ENCODE measurements at places on chromosomes 3 and 15.

GRCh38 chr3:27628026-27628750, 93.9 kb downstream of the EOMES start:
- no peak for DNase-seq

DNA sequence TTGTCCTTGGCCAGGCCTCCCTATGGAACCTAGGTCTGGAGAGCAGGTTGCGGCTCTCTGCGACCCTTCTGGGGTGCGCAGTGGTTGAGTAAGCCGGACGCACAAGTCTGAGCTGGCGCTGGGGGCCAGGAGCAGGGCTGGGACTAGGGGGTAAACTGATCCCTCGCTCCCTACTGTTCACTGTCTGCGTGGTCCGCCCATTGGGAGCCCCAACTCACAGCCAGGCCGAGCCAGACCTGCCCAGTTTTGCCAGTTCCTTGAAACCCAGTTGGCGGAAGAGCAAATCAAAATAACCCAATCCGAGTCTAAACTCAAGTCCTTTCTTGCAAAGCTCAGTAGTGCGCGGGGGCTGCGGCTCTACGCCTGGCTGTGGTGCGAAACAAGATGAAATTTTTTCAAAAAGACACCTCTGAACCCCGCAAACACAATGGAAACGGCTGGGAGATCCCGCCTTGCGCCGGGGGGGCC, 17.5 kb downstream of the RGMA start:
- DNase-seq: no peak

- no peak for DNase-seq
Observed at GRCh38 chr3:27681249-27681748, 40.8 kb downstream of the EOMES start.

- no peak for DNase-seq
Observed at GRCh38 chr15:47294765-47295259, 422.5 kb upstream of the SEMA6D start.

DNA sequence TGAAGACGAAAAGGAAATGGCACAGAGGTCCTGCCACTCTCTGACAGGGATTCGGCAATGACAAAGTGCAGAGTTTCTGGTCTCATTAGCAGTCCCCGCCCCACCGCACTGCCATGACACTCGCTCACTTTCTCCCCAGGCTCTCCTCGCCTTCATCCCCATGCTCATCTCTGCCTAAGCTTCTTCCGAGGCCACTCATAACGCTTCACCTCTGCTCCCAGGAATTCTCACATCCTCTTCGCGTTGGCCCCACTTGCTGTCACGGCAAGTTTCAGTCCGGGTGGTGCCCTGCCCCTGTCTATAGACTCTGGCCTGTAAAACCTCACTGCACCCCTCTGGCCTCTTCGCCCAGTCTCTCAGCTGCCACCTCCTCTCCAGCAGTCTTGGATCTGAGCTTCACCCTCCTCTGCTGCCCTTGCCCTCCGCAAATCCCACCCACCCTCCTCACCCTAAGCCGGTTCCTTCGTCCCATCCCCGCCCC, 654 bp downstream of the RUBCN start:
- DNase-seq: peak; percentile 8

GRCh38 chr15:78216276-78217104, 17.9 kb downstream of the ACSBG1 start:
- DNase-seq: no peak

- DNase-seq: no peak
Observed at GRCh38 chr3:144875211-144875610, 903.6 kb downstream of the DIPK2A start.

DNA sequence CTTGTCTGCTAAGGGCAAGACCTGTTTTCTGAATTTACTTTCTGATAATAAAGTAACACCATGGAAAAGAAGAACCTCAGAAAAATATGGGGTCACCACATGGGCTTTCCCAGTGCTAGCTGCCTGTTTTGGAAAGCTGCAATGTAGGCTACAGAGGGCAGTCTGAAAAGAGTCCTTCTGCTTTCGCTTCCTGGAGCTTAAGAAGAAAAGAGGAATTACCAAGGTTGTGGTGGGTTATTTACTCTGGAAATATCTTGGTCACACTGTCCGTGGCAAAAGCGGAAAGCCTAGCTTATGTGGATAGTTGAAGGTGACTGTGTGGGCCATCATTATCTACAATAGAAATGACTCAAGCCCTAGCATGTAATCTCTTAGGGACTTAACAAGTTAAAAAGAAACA, 31.7 kb upstream of the IP6K2 start:
- no peak for DNase-seq

GRCh38 chr3:56042326-56042951, 425.8 kb downstream of the ERC2 start:
- no peak for DNase-seq

GRCh38 chr3:57048052-57048671, 12.3 kb upstream of the SPATA12 start:
- no peak for DNase-seq

DNA sequence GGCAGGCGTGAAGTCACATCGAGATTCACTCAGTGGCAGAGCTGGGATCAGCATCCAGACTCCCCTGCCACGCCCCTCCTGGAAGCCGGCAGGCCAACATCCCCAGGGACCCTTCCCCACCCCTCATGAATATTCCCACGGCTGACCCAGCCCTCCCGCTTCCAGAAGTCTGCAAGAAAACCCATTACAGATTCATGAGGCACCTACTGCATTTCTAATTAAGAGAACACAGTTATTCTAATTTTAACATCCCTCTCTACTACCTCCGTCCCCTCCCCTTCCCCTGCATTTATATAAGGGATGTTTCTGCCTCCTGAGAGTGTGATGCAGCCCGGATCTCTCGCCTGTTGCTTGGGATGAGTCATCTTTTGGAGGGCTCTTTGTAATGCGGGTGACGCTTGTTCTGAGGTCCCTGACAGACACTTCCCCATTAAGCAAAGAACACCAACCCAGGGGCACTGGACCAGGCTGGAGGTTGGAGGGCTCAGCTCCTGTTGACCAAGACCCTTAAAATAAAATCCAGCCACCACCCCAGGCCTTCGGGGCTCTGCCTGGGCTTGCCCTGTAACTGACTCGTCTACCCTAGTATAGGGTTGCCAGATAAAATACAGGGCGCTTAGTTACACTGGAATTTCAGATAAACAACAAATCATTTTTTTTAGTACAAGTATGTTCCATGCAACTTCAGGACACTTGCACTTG, 118.7 kb downstream of the NUP210 start:
- DNase-seq: no peak
